ENCODE measurements at places on chromosomes 16 and 17.

DNA sequence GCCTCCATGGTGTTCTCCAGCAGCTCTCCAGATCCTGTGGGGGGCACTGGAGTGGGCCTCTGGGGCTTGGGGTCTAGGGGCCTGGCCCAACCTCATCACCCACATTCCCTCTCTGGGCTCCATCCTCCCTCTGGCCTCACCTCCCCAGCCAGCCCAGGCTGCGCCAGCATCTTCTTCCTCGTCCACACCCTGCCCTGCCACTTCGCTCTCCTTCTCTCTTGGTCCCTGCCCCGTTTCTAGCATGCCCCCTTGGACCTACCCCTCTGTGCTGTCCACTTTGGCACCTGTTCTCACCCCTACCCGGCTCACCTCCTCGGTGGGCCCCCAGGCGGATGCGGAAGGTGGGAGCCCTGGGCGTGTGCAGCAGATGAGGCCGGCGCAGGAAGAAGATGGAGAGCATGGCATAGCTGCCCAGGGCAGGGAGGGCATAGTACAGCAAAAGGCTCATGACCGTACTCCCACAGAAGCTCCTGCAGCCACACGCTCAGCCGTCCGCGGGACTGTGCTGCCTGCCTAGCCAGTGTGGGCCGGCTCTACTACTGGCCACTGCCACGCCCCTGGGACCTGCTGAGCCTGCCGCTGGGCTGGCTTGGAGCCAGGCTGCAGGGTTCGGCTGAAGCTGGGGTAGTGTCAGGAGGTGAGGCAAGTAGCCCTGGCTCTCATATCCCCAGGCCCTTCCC, at the start of gene GDPD3:
GDPD3 (minus strand) TSS at position 507 of the 680 bp plus-strand sequence; CDS start at position 448, 59 bp downstream.
- peak; percentile 85 for DNase-seq

GRCh38 chr16:66250686-66251431, 115.6 kb upstream of the CDH5 start:
- peak; percentile 21 for DNase-seq

DNA sequence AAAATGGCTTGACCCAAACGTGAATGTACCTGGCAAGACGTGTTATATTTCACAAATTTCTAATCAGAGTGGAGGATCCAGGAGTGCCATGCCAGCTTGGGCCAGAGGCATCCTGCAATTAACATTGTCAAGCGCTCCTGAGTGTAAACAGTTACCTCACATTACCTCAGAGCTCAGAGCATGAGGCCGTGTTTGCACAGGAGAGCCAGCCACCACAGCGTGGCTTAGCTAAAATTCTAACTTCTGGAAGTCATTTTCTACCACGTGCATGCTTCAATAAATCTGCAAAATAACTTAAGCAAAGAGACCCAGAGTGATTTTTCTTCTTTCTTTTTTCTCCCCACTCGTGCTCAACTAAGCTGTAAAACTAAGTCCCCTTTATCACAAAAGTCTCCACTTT, 769.0 kb downstream of the KCNJ2 start:
- no peak for DNase-seq

- DNase-seq = peak; percentile 55
Observed at GRCh38 chr17:16491131-16491702, 776 bp downstream of the LRRC75A start.

DNA sequence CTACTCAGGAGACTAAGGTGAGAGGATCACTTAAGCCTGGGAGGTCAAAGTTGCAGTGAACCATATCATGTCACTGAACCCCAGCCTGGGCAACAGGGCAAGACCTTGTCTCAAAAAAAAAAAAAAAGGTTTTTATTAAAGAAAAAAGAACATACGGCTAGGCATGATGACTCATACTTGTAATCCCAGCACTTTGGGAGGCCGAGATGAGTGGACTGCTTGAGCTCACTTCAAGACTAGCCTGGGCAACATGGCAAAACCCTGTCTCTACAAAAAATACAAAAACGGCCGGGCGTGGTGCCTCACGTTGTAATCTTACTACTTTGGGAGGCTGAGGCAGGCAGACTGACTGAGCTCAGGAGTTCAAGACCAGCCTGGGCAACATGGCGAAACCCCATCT, 38.4 kb downstream of the RANBP10 start:
- no peak for DNase-seq

GRCh38 chr16:67415872-67416793, at the start of gene ZDHHC1:
Gene ZDHHC1, minus strand, starts transcription at chr16:67416477. Its CDS starts 8,702 bp downstream, at chr16:67407775.
- no peak for DNase-seq

DNA sequence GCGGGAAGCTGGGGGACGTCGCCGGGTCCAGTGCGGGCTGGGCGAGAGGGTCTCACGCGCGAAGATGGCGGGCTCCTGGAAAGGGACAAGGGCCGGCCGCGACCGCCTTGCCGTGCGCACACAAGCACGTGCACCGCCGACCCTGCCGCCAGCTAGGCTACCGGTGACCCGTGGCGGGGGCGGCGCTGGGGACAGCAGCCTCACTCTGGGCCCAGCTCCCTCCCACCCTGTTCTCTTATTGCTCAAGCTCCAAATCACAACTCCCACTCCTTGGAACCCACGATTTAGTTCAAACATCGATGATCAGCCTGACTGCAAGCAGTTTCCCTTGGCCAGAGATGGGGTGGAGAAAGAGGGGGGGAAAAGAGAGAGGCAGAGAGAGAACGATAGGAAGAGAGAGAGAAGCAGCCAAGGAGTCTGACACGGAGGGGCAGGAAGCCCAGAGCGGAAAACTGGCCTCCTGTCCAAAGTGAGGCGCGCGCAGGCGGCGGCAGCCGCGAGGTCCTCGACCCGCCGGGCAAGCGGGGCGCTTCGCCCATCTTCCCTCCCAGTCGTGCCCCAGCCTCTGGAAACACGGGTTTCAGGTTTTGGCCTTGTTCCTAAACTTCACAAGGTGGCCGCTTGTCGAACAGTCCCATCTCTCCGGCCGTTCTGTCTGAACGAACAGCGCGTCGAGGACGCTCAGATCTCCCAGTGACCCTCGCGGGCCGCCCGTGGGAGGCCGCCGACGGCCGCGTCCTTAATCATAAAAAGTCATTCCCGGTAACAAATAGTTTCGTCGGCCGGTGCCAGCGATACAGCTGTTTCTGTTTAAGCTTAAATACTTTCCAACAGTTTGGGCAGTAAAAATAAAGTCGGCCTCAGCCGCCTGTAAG, 1.7 kb upstream of the CBX8 start:
- no peak for DNase-seq

GRCh38 chr16:28591355-28591754, 5.5 kb downstream of the SULT1A2 start:
- no peak for DNase-seq

GRCh38 chr16:65702707-65703402, 581.0 kb upstream of the CDH11 start:
- no peak for DNase-seq

DNA sequence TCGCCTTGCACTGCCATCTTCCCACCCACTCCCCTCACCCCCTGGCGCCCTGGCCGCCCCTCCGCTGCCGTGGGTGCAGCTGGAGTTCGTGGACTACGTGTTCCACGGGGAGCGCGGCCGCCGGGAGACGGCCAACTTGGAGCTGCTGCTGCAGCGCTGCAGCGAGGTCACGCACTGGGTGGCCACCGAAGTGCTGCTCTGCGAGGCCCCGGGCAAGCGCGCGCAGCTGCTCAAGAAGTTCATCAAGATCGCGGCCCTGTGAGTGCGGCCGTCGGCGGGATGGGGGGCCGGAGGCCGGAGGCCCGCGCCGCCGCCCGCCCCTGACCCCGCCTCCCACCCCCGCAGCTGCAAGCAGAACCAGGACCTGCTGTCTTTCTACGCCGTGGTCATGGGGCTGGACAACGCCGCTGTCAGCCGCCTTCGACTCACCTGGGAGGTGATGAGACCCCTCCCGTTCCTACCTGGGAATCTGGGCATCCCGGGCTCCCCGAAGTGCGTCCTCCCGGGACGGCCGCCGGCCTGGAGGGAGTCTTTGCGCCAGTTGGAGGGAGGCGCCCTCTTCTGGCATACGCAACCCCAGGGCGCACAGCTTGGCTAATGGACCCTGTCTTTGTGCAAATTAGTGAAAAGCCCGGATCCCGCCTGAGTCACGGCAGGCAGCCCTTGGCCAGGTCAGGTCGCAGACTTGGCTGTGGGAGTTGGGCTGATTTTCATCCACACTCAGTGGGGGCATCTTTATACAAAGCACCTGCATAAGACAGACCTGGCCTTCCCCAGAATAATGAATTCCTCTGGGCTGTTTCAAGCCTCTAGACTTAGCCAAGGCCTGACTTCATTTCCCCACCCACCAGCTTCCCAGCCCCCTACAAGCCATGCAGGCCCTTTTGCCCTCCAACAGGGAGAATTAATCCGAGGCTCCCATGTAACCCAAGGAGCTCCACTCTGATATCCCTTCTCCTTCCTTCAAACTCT, 14.3 kb downstream of the RAPGEFL1 start:
- peak; percentile 71 for DNase-seq

GRCh38 chr17:11511696-11512095, 86.6 kb upstream of the DNAH9 start:
- DNase-seq = no peak

DNA sequence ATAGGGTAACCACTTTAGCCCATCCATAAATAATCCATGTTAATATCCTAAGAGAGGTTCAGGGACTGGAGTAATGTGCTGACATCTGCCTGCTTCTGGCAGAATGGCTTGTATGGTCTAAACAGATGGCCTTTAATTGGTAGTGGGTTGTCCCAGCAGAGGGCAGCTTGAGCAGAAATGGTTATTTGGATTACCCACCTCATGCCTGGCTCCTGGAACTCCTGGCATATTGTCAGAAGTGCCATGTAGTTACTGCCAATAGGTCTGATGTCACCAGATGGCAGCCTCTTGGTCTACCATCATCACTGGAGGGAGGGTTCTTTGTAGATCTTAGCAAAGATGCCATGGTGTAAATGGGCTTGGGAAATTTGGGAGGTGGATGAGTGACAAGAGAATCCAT, 157.5 kb upstream of the SOX9 start:
- DNase-seq = no peak

GRCh38 chr16:46648656-46649055, 27.5 kb upstream of the SHCBP1 start:
- DNase-seq = no peak

DNA sequence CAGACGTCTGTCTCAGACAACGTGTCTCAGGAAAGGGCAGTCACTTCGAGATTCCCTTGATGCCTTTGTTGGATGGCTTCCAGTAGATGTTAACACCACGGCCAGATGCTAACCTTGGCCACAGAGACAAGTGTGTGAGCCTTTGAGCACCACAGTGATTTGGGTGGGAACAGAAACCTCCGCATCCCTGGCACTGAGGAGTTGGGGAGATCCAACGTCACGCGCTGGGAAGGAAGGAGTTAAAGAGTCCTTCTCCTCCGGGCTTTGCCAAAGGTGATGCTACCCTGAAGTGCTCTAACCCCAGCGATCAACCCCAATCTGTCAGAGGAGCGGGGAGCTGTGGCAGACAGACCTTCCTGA, 3.0 kb upstream of the ABR start:
- DNase-seq = no peak

DNA sequence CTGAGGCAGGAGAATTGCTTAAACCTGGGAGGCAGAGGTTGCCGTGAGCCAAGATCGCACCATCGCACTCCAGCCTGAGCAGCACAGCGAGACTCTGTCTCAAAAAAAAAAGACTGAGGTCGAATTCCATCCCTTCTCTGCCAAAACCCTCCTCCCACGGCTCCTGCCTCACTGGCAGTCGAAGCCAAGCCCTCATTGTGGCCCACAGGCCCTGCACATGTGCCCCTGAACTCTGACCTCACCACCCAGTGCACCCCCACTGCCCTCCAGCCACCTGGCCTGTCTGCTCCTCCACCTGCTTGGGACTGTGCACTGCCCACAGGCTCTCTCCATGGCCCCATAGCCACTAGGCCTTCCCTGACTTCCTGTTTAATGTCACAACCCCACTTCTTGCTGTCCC, 7.0 kb downstream of the MYO15A start:
- no peak for DNase-seq

GRCh38 chr17:15776871-15777270, 44.8 kb downstream of the TBC1D26 start:
- no peak for DNase-seq

DNA sequence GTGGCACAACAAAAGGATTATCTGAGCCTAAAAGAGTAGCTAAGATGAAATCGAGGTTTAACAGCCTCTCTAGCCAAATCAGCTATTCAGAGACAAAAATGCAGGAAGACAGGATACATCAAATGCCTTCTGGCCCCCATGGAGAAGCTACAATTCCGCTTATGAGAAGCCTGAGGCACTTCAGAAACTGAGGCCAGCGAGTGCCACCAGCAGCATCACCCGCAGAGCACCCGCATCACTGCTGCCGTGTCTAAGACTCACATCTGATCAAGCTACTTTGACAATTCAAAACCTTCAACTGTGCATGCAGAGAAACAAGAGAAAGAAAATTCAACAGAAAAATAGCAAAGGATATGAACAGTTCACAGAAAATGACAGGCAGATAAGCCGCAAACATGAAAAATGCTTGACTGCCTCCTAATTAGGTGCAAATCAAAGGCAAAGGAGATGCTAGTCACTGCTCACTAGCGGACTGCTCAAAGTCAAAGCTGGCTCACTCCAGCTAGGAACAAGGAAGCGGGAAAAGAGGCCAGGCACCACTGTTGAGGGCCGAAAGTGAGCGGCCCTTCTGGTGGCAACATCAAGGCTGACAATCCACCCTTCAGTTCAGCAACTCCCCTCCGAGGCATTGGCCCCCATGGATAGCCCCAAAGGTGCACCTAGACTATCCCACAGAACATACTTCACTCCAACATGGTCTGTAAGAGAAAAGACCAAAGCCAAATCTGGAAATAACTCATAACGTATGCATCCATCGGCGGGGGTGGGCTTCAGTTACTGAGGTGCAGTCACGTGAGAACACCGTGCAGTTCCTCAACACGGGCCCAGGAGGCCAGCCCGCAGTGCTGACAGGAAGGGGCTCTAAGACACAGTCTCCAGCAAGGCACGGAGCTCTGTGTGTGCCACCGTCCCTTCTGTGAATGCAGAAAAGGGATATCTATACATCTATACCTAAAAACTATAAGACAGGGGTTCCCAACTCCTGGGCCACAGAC, 12.0 kb downstream of the MTHFSD start:
- DNase-seq = no peak

- DNase-seq = peak; percentile 77
Observed at GRCh38 chr16:58628845-58629732, 537 bp downstream of the CNOT1 start.

GRCh38 chr17:33949100-33949499, 306.0 kb upstream of the CCL2 start:
- no peak for DNase-seq

DNA sequence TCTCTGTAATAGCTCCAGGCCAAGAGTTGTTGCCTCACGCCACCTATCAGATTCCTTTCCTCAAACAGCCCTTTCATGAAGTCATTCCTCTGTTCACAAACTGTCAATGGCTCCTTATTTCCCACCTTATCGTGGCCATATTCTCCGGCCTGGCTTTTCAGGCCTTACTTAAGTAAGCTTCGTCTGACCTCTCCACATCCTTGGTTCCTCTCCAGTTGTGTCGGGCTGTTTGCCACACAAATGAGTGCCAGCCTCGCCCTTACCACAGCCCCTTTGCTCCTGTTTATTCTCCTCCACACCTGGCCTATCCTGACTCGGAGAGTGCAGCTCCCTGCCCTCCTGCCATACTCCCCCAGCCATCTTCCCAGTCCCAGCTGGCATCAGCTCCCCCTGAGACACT, 2.0 kb downstream of the TP53I13 start:
- no peak for DNase-seq

- no peak for DNase-seq
Observed at GRCh38 chr17:74843352-74843627, 16.4 kb downstream of the GRIN2C start.

GRCh38 chr17:40582328-40582901, 17.1 kb upstream of the CCR7 start:
- DNase-seq = peak; percentile 37
